ENCODE measurements at places on chromosomes 5 and 9. TPM values are rescaled to one million over a fixed set of nuclear protein-coding genes. Genes with fewer than 3 reads are reported as not detected.
A peak's percentile ranks its signal among the peaks of the same experiment; 100 is the strongest.

GRCh38 chr5:165309446-165309845, 1804.0 kb downstream of the MAT2B start:
- no peaks in the 10 kb centered on the region for H3K27me3 ChIP-seq
- no peak overlapping the region for H3K4me3 ChIP-seq
- H3K36me3 ChIP-seq: no peaks in the 10 kb centered on the region
- no peak for DNase-seq
- H3K27ac ChIP-seq: no peak overlapping the region

DNAI1 gene
- total RNA-seq: not detected

SH3TC2 gene
- total RNA-seq: 6.8 TPM

- H3K27ac ChIP-seq: no peak overlapping the region
- no peak for DNase-seq
- peaks cover 45% of the 10 kb centered on the region for H3K36me3 ChIP-seq
- H3K4me1 ChIP-seq: no peaks in the 10 kb centered on the region
- no peaks in the 10 kb centered on the region for H3K27me3 ChIP-seq
- H3K4me3 ChIP-seq: no peak overlapping the region
Measured at GRCh38 chr9:35193762-35194161, 32.0 kb downstream of the UNC13B start.

DNA sequence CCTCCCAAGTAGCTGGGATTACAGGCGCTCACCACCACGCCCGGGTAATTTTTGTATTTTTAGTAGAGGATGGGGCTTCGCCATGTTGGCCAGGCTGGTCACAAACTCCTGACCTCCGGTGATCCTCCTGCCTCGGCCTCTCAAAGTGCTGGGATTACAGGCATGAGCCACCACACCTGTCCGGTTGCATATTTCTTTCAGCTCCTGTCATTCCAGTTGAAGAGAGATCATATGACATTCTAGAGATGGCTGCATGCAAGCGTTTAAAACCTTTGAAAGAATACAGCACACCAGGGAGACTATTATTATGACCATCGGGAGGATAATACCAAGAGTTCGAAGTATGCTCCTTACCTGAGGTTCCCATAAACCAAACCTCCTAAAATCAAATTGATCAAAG, 9.6 kb upstream of the NIM1K start:
- peaks cover 19% of the 10 kb centered on the region for H3K36me3 ChIP-seq
- no peak overlapping the region for H3K27ac ChIP-seq
- no peaks in the 10 kb centered on the region for H3K27me3 ChIP-seq
- H3K4me3 ChIP-seq: no peak overlapping the region

GRCh38 chr5:2185646-2186471, 303.1 kb upstream of the IRX4 start:
- H3K4me3 ChIP-seq: no peak overlapping the region
- H3K27me3 ChIP-seq: peaks cover 45% of the 10 kb centered on the region
- no peak overlapping the region for H3K27ac ChIP-seq
- H3K36me3 ChIP-seq: no peaks in the 10 kb centered on the region
- H3K4me1 ChIP-seq: peaks cover 4% of the 10 kb centered on the region

- no peak for DNase-seq
- no peaks in the 10 kb centered on the region for H3K27me3 ChIP-seq
- H3K4me3 ChIP-seq: no peak overlapping the region
- H3K4me1 ChIP-seq: peaks cover 30% of the 10 kb centered on the region
- peaks cover 20% of the 10 kb centered on the region for H3K36me3 ChIP-seq
Measured at GRCh38 chr9:37454238-37454637, 11.0 kb downstream of the ZBTB5 start.

TXN gene
- 114 TPM for total RNA-seq

DNA sequence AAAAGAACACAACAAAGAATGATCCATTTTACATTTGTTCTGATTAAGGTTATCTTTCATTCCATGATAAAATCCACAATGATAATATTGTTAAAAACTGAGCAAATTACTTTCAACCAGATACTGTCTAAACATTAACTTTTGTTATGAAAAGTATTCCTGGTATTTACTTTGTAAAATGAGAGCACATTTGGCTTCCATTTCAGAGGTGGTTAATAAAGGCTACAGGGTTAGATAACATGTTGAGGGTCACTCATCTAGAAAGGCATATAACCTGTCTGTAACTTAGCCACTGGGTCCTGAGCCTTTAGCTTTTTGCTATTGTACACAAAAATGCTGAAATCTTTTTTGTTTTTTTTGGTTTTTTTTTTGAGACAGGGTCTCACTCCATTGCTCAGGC, 99.3 kb downstream of the ANXA2R start:
- no peak for DNase-seq
- H3K4me1 ChIP-seq: no peaks in the 10 kb centered on the region
- peaks cover 31% of the 10 kb centered on the region for H3K27me3 ChIP-seq
- no peak overlapping the region for H3K4me3 ChIP-seq
- H3K27ac ChIP-seq: no peak overlapping the region
- no peaks in the 10 kb centered on the region for H3K36me3 ChIP-seq

- no peaks in the 10 kb centered on the region for H3K36me3 ChIP-seq
- no peak overlapping the region for H3K27ac ChIP-seq
- DNase-seq: no peak
- H3K4me3 ChIP-seq: no peak overlapping the region
- peaks cover 24% of the 10 kb centered on the region for H3K4me1 ChIP-seq
Measured at GRCh38 chr5:141714542-141715310, 32.7 kb upstream of the ARAP3 start.

PCDHA11 gene
- 11.7 TPM for total RNA-seq

GRCh38 chr5:125582352-125582751, 835.9 kb upstream of the ZNF608 start:
- H3K4me1 ChIP-seq: peaks cover 5% of the 10 kb centered on the region
- H3K27me3 ChIP-seq: peaks cover 1% of the 10 kb centered on the region
- DNase-seq: no peak
- no peaks in the 10 kb centered on the region for H3K36me3 ChIP-seq

GRCh38 chr5:83846624-83847350, 126.1 kb upstream of the HAPLN1 start:
- H3K4me1 ChIP-seq: peaks cover 7% of the 10 kb centered on the region
- H3K27ac ChIP-seq: no peak overlapping the region
- DNase-seq: no peak

DNA sequence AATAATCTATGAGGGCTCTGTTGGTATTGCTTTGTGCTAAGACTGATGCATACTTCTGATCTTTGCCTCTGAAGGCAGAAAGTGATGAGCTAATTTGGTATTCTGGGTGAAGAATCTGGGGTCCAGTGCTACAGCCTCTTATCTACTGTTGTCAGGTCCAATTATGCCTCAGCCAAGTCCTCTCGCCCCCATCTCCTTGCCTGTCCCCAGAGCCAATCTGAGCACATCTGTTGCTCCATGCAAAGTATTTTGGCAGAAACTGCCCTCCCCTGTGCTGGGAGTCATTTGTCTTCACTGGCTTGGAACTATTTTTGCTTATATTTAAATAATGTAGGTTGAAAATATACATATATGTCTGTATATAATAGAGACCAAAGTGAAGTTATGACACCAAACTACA, 23.4 kb downstream of the LSM11 start:
- H3K4me1 ChIP-seq: peaks cover 6% of the 10 kb centered on the region
- no peaks in the 10 kb centered on the region for H3K36me3 ChIP-seq
- no peak overlapping the region for H3K27ac ChIP-seq
- H3K4me3 ChIP-seq: no peak overlapping the region

- DNase-seq: no peak
- no peak overlapping the region for H3K27ac ChIP-seq
- H3K4me3 ChIP-seq: no peak overlapping the region
- no peaks in the 10 kb centered on the region for H3K27me3 ChIP-seq
- peaks cover 5% of the 10 kb centered on the region for H3K36me3 ChIP-seq
- H3K4me1 ChIP-seq: peaks cover 29% of the 10 kb centered on the region
Measured at GRCh38 chr5:149488645-149489306, 62.5 kb downstream of the CSNK1A1 start.

SH3RF2 gene
- total RNA-seq: 2.2 TPM

OR13F1 gene
- not detected for total RNA-seq

DNA sequence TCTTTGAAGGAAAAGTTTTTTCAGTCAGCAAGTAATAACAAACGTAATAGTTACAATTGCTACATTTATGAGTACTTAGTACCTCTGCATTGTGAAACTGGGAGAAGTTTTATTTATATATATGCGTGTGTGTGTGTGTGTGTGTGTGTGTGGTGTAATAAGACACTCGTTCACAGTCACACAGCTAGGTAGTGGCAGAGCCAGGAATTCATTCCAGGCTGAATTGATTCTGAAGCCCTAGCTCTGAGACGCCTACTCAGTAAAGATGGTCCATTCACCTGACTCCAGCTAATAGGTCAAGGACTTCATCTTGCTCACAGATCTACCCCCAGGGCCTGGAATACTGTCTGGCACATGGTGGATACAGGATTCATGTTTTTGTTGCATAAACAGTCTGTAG, 13.6 kb upstream of the CAST start:
- no peak for DNase-seq
- H3K4me1 ChIP-seq: peaks cover 74% of the 10 kb centered on the region
- no peaks in the 10 kb centered on the region for H3K27me3 ChIP-seq
- H3K36me3 ChIP-seq: no peaks in the 10 kb centered on the region

ZNF883 gene
- total RNA-seq: 8.6 TPM

DNA sequence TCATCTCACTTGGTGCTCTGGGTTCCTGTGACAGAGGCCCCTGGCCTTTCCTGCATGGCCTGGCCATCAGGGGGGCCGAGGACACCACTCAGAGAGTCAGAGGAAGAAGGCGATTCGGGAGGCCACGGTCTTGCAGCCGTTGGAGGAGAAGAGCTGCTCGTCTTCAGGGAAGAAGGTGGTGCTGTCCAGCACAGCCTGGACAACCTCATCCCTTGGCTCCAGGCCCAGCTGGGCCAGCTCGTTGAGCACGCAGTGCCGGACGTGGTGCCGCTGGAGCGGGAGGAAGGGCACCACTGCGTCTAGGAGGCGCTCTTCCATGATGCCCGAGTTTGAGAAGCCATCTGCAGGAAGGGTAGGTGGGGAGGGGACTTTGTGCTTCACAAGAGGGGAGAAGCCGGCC, 3.2 kb downstream of the TOR2A start:
- no peak overlapping the region for H3K27ac ChIP-seq
- DNase-seq: no peak
- no peaks in the 10 kb centered on the region for H3K36me3 ChIP-seq
- H3K4me3 ChIP-seq: no peak overlapping the region
- peaks cover 10% of the 10 kb centered on the region for H3K4me1 ChIP-seq

NEUROG1 gene
- total RNA-seq: not detected

DNA sequence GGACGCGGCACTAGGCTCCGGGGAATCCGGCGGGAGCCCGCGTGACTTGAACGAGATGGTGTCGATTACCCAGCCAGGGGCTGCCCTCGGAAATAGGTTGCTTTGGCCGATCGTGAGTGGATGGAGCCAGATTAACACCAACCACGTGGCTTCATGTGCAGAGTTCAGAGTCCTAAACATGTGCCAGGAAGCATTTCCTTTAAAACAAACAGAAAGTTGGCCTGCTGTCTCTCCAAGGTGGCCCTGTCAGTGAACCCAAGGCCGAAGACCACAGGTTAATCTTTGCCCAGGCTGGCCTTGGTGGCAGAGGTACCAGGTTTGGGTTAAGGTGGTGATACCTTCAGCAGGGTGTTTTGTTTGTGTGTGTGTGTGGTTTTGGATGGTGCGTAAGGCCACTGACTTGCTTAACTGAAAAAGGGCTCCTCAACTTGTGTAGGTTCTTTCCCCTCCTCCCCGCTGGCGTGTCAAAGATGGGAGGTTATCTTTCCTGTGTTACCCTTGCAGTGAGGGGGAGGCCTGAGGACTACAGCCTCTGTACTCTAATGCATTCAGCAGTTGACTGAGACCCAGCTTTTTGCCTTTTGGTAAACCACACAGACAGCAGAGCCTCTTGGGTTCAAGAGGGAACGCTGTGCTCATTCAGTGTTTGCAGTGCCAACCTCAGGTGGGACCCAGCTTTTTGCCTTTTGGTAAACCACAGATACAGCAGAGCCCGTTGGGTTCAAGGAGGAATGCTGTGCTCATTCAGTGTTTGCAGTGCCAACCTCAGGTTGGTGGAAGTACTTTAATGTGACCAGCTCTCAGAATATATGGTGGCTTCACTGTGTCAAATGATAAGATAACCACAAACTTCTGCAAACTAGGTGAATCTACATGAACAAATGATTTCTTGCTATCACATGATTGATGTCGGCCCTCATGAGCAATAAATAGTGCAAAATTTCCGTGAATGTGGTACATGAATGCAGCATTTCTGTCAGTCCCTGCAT, 1.4 kb downstream of the IQGAP2 start:
- DNase-seq: no peak
- H3K27me3 ChIP-seq: no peaks in the 10 kb centered on the region
- no peaks in the 10 kb centered on the region for H3K36me3 ChIP-seq
- peak overlapping the region; percentile 96 for H3K4me3 ChIP-seq

DNA sequence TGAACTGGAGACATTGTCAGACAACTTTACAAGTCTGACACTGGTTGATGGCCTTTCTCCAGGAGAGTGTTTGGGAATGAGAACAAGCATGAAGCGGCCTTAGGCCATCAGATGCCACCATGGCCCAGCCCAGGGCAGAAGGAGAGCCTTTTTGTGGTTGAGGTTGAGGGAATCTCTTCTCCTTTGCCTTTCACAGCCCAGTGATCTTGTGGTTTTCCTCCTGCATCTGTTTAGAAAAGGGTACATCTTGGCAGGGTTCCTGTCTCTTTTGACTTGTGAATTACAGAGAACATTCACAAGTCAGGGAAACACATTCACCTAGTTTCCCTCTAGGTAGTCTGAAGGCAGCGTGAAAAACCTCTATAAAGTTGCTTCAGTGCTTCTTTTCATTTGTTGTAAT, 27.5 kb downstream of the DMRT2 start:
- H3K36me3 ChIP-seq: no peaks in the 10 kb centered on the region
- H3K4me3 ChIP-seq: no peak overlapping the region
- peaks cover 42% of the 10 kb centered on the region for H3K27me3 ChIP-seq
- no peak overlapping the region for H3K27ac ChIP-seq
- H3K4me1 ChIP-seq: no peaks in the 10 kb centered on the region

GRCh38 chr9:7186175-7186574, 428.4 kb downstream of the KDM4C start:
- H3K36me3 ChIP-seq: peaks cover 14% of the 10 kb centered on the region

GRCh38 chr9:110808599-110808980, 140.0 kb downstream of the MUSK start:
- peaks cover 10% of the 10 kb centered on the region for H3K4me1 ChIP-seq
- no peak overlapping the region for H3K4me3 ChIP-seq
- no peak overlapping the region for H3K27ac ChIP-seq
- no peaks in the 10 kb centered on the region for H3K36me3 ChIP-seq
- DNase-seq: no peak
- no peaks in the 10 kb centered on the region for H3K27me3 ChIP-seq

RNF183 gene
- total RNA-seq: 0.53 TPM

HTR4 gene
- 0.27 TPM for total RNA-seq

DNA sequence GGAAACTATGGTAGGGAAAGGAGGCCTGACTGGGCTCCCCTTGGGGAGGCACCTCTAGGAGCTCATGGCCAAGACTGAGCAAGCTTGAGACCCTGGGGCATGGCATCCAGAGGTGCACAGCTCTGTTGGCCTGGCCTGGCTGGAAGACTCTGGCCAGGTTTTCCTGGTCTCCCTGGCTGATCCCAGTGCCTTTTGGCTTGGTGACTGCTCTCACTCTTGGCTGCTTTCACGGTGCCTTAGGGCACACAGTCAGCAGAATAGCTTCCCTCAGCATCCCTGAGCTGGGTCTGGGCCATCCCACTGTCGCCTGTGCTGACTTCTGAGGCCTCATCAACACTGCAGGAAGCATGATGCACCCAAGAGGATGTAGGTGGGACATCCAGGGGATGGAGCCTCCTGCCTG, 13.4 kb upstream of the DELE1 start:
- H3K27ac ChIP-seq: no peak overlapping the region
- peaks cover 26% of the 10 kb centered on the region for H3K27me3 ChIP-seq
- H3K4me1 ChIP-seq: peaks cover 8% of the 10 kb centered on the region
- DNase-seq: no peak

GRCh38 chr5:107665036-107665570, 5.6 kb downstream of the EFNA5 start:
- no peaks in the 10 kb centered on the region for H3K27me3 ChIP-seq
- no peak overlapping the region for H3K4me3 ChIP-seq
- peaks cover 35% of the 10 kb centered on the region for H3K4me1 ChIP-seq
- no peak overlapping the region for H3K27ac ChIP-seq
- no peak for DNase-seq
